ENCODE measurements at places on chromosomes 12 and 14.

DNA sequence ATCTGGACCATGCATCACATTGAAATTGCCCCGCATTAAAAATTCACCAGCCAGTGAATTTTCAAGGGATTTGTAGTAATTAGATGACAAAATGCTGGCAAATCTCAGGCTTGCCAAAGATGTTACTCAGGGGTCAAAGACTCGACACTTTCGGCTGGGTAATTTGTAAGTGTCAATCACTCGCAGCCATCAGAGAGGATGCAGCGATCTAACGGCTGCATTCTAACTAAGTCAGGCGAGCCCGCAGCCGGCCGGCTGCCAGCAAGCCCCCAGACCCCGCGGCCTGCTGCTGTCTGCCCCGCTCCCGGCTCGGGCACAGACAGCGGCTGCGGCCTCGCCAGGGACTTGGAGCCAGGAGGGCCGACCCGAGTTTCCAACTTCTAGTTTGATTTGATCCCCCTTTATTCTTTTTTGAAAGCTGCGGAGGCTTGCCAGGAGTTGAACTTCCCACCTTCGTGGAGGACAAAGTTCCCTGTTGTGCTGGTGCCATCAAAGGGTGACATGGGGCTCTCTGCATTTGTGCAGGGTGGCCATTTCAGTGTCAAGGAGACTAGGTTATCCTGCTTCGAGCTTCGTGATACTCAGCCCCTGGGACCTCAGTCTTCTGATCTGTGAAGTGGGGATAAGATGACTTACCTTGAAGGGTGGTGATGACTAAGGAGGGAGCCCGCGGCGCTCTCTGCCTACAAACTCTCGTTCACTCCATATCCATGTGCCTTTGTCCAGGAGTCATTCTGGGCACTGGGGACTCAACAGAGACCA lies 169.9 kb downstream of the RBM19 start:
- DNase-seq: no peak

DNA sequence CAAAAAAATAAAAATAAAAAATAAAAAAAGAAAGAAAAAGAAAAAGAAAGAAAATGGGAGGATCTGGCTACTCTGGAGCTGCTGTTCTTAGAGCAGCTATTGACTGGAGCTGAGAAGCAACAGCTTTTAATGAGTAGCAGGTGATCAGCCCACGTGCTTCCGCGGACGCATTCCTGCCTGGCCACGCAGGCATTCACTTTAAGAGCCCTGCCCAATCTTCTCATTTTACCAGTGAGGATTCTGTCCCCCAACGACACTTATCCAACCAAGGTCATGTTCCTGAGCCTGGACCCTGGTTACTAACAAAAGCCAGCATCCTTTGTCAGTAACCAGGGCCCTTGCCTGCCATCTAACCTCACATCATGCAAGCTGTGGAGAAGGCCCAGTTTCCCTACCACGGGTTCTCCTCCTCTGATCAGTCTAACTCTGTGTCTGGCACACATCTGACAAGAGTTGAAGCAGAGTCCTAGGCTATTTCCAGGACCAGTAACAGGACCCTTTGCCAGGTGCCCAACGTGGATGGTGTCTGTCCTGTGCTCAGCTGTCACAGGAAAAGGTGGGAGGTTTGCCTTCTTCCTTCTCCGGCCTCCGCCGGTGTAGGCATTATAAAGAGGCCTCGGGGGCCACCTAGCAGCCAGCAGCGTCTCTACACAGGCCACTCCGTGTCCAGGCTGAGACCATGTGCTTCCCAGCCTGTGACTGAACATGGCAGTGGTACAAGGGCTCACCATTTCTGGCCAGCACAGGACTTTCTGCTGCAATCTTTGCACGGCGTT lies 60.9 kb upstream of the GPATCH2L start:
- no peak for DNase-seq

GRCh38 chr14:32192712-32193373 lies 9.0 kb upstream of the RNU6-7 start:
- no peak for DNase-seq

GRCh38 chr14:60722357-60723115 lies 1.6 kb downstream of the SIX4 start:
- peak; percentile 88 for DNase-seq

GRCh38 chr12:119574255-119574654 lies 19.3 kb upstream of the TMEM233 start:
- no peak for DNase-seq

GRCh38 chr12:14272956-14273912 lies 92.2 kb upstream of the ATF7IP start:
- DNase-seq: no peak

- peak; percentile 41 for DNase-seq
Measured at GRCh38 chr12:57216014-57216911, at the start of gene NXPH4. TSS of gene NXPH4 (plus strand) at chr12:57216794. CDS start at chr12:57216970, 176 bp downstream.

- no peak for DNase-seq
Measured at GRCh38 chr12:89181271-89181920, 170.9 kb downstream of the DUSP6 start.

DNA sequence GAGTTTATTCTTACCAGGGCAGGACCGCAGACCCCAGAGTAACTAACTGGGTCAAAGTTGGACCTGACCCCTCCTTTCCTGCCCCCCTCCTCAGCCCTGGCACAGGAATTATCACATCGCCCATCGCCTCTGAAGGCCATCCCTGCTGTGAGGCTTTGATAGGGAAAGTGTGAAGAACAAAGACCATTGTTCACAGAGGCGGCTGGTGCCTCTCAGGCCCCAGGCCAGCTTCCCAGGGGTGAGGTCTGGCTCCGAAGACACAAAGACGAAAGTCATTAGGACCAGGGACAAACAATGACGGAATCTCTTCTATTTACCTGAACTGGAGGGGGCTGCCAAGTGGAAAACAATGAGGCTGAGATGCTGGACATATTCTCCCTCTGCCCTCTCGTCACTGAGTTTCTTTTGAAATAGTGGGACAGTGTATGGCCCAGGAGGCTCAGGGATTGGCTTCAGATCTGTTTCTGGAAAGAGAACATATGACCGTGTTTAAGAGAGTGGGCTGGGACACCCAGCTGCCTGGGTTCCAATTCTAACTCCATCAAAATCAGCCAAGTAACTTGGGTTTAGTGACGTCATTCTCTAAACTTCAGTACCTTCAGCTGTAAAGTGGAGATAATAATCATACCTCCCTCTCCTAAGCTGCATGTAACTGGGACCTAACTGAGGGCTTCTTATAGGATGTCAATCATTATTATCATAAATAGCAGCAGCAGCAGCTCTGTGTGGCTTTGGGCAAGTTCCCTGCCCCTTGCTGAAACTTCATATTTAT lies 769.4 kb downstream of the MED13L start:
- DNase-seq: no peak

GRCh38 chr14:99595524-99595923 lies 8.5 kb downstream of the CCDC85C start:
- no peak for DNase-seq

- no peak for DNase-seq
Measured at GRCh38 chr12:102824218-102824835, 92.7 kb downstream of the PAH start.

- DNase-seq: no peak
Measured at GRCh38 chr14:64706593-64707193, 2.5 kb downstream of the PLEKHG3 start.

GRCh38 chr12:13087766-13088165 lies 15.7 kb downstream of the GSG1 start:
- DNase-seq: no peak

DNA sequence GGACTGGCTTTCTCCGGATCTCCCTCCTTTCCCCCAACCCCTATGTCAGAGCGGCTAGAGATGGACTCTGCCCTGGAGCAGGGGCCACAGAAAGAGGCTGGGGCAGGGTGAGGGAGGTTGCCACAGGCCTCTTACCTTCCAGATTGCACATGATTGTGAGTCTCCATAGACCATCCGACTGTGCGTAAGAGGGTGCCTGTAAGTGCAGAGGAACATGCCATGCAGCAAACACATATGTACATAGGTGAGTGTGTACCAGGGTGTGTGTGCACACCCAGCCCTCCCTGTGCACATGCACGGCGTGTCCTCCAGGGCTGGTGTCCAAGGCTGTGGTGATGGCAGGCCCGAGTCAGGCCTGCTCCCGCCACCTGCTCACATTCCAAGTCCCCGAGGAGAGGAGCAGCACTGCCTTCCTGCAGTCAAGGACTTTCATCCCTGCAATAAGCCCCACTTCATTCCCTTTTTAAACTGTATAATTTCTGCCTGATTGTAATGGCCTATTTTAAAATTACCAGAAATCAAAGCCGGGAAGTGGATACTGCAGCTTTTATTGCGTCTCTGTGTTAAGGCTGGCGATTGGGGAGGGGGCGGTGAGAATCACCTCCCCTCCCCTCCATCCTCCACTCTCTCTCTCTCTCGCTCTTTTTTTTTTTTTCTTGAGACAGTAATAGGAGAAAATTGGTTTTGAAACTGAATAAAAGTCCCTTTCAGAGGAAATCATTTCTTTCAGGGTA lies 28.5 kb downstream of the FAM222A start:
- no peak for DNase-seq

DNA sequence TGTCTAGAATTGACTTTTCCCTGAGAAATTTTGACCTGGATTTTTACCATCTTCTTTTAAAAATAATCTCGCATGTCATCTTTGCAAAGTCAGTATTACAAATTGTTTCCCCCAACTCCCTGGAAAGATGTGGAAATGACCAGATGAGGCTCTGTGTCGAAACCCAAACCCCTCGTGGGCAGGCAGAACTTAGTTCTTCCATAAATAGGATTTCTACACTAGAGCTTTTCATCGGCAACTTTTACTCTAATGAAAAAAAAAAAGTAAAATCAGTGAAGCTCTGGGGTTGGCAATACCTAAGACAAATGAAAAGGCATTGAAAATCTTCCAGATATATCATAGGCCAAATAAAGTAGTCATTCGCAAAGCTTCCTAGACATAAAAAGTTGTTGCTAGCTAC lies 17.0 kb downstream of the SSPN start:
- DNase-seq: no peak

DNA sequence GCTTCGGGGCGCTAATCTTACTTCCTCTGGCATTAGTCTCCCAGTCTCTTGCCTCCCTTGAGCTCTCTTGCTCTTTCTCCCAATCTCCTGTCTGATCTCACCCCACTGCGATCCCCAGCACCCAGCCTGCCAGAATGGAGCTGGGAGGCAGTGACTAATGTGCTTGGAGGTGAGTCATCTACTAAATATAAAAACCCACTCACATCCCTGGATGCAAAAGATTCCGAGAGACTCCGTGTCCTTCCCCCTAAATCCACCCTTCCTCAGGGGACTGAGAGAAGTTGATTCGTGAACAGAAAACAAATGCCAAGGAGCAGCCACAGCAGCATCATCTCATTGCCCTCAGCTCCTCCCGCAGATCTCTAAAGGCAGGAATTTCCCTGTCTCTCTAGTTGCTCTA lies 45.7 kb upstream of the KCNA5 start:
- DNase-seq: no peak

GRCh38 chr12:12217018-12217359 lies 49.9 kb downstream of the LRP6 start:
- DNase-seq: no peak

DNA sequence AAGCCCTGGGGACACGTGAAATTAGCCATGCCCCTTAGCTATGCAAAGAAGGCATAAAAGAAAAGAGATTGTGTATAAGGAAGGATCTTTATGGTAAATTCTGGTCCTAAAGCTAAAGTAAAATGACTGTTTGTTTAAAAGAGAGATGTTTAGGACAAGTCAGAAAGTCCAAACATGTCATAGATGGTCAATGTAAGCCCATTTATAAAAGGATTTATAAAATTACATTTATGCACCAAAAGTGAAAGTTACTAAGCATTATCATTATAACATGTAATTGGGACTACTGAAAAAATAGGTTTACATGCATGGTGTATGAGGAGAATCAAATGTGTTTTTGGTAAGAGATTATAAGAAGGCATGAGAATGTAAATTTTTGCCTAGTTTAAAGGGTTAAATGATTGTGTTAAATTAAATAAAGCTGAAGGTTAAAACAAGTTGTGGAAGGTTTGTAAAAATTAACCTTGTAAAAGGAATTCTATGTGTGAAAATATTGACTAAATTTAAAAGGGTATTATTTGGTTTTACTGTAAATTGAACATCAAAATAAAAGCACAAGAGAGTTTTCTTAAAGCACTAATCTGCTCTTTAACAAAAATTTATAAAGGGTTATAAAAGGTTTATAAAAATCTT lies 50.4 kb upstream of the TSPAN8 start:
- no peak for DNase-seq

DNA sequence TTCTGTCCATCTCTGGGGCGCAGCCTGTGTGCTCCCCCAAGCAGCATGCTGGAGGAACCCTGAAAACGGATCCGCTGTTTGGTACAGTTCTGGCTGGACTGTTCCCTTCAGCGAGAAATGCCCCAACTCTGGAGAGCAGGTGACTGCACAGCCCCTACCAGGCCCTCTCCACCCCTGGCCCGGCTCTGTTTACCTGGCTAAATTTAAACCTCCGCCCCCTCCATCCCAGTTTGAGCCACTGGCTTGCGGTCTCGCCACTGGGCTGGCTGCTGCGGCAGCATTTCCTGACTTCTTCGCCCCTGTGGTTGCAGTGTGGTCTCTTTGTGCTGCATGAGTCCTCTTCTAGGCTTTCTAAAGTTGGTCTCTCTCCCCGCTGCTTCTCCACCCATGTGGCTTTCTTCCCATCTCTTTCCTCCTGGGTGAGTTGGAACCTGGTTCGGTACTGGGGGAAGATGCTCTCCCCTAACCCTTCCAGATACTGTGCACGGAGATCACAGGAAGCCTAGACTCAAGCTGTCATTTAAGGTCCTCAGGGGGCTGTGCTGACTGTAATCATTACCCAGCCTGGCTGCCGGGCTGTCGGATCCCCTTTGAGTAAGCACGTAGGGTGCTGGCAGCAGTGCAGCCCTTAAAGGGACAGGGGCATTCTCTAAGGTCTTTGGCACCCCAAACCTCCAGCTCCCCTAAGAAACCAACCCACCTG lies 60.6 kb downstream of the FBXL14 start:
- DNase-seq: peak; percentile 22

DNA sequence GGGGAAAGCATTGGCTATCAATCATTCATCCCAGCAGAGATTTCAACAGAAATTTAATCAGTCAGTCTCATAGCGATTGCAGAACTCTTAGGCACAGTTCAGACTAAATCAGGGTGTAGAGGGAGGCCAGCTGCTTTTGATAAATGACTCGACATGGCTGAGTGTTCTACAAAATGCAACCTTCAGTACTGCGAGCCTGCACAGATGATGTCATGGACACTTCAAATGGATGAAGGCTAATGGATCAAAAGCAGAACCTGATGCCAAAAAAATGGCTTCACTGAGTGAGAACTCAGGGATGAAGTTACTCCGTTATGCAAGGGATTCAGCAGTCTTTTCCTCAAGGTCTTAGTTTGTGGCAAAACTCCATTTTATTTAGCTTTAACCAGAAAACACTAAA lies 167.3 kb downstream of the DACT1 start:
- peak; percentile 29 for DNase-seq

- no peak for DNase-seq
Measured at GRCh38 chr14:92626041-92626440, 112.5 kb downstream of the RIN3 start.

DNA sequence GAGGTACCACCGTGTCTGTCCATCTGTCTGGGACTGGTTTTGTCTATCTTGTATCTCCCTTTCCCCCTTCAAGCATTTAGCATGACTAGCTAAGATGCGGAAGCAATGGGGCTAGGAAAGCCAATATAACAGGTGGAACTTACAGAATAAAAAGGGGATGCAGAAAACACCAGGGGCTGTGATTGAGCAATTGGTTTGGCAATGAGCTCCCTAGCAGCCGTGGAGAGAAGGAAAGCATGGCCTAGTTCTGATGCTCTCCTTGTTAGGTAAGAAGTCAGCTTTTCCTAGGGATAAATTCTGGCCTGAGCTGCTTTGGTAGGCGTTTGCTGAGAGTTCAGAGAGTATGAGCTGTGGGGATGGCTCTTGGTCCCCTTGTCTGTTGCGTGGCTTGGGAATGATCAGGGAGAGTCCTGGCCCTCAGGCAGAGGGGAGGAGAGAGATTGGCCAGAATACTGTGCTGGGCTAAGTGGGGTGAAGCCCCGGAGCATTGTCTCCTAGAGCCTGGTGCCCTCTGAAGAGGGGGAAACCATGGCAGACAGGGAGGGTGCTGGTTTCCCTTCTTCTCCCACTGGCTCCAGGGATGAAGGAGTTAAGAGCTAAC lies 7.1 kb downstream of the SETD1B start:
- no peak for DNase-seq

Measured in NCI-H524 (cell line).